ENCODE measurements at places on chromosomes 5 and 9.

- DNase-seq: peak; percentile 38
Measured at GRCh38 chr9:127154390-127155191, 32.2 kb upstream of the ANGPTL2 start.

DNA sequence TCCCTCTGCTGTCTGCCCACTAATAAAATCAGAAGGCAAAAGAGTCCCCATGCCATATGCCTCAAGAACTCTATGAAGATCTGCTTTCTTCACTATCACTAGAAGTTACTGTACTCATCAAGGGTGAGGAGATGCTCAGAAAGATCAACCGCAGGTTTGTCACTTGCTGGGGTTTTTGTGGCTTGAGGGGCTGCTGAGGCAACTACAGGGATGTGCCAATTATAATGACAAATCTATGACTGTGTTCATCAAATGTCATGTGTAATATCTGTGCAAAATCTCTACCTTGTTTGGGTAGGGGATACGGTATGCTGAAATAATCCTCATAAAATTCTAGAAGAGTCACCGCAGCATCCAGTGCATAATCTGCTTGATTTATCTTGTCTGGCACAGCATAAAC, 13.0 kb downstream of the ERAP1 start:
- peak; percentile 52 for DNase-seq

GRCh38 chr5:2169430-2169808, 286.7 kb upstream of the IRX4 start:
- no peak for DNase-seq

DNA sequence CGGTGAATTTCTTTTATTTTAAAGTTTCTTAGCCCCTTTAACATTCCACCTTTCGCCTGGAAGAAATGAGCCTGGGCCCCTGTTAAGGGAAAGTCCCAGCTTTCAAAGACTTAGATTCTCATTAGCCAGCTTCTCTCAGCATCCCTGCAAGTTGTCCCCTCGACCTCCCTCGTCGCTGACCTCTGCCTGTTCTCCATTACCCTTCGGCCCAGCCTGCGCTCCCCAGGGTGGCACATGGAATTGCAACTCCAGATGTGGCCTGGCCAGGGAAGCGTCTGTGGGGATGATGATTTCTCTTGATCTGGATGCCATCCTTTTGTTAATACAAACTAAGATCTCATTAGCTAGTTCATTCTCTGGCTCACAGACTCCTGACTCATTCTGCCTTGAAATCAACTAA, 43.4 kb upstream of the FANCC start:
- DNase-seq: no peak

DNA sequence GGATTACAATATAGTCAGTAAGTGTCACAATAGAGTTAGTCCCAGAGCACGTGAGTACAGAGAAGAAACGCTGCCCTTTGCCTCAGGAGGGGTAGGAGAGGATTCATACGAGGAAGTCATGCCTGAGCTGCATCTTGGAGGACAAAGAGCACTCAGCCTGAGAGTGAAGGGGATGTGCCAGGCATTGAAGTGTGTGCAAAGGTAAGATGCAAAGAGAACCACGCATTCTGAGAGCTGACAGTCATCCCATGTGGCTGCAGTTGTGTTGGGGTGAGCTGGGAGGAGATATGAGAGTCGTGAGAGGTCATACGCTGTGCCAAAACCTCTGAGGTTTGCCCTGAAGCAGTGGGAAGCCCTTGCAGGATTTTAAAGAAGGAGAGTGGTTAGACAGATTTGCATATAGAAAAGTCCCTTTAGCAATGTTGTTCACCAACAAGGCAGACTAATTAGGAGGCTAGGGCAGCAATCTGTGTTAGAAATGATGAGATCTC, 97.5 kb downstream of the PIP5K1B start:
- peak; percentile 57 for DNase-seq

- no peak for DNase-seq
Measured at GRCh38 chr9:91428436-91428835, 4.8 kb upstream of the NFIL3 start.

DNA sequence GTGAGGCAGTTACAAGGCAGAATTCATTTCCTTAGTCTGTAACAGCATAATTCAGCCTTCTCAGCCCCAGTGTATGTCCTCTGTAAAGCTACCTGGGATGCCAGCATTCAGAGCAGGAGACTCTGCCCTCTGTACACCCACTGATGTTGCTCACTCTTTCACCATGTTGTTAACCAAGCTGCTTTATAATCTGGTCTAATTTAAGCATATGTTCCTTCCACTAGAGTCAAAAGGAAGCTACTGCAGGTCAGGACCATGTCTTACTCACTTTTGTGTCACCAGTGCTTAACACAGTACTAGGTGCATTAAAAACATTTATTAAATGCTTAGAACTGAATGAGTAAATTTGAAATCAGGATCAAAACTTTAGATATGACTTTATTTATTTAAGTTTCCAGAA, 185.6 kb downstream of the FBXL17 start:
- no peak for DNase-seq

DNA sequence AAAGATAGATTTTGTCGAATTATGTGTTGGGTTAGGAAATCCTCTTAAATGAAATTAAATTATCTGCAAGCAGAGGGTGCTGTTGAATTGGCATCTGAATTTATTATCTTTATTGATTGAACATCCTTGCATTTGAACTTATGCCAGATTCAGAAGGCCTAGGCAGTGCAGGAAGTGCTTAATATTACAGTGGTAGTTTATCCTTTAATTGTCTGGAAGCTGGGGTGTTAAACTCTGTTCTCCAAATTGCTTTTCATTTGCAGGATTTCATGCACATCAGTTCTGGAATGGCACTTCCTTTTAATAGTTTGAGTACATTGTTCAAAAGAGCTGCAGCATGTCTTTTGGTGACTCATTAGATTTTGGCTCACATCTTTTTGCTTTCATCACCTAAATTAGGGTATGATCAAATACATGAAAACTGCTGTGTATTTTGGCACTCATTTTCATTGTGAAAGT, 186.3 kb downstream of the KDM4C start:
- no peak for DNase-seq

GRCh38 chr9:105632807-105633206, 29.4 kb upstream of the TAL2 start:
- no peak for DNase-seq

GRCh38 chr5:68450245-68450852, 234.8 kb downstream of the PIK3R1 start:
- no peak for DNase-seq

GRCh38 chr9:131227112-131227958, 49.0 kb downstream of the FAM78A start:
- DNase-seq: no peak

GRCh38 chr5:77842243-77842642, 66.1 kb upstream of the TBCA start:
- no peak for DNase-seq
